ENCODE measurements at places on chromosomes 2 and 18. TPM values are rescaled to one million over a fixed set of nuclear protein-coding genes. Genes with fewer than 3 reads are reported as not detected.

Gene ALPP
- not detected for total RNA-seq

Gene KIAA2012
- not detected for total RNA-seq

Gene CSRNP3
- total RNA-seq, result 2.0 TPM

Gene BBS5
- 5.7 TPM for total RNA-seq

Gene CENPO
- total RNA-seq, result 4.6 TPM

Gene EML6
- total RNA-seq, result 0.17 TPM

Gene TTN
- 0.47 TPM for total RNA-seq

Gene TRIM43
- total RNA-seq, result not detected

Gene RRM2
- total RNA-seq, result 3.2 TPM

Gene TBR1
- total RNA-seq, result not detected

Gene DSC2
- 0.09 TPM for total RNA-seq

Gene LRRTM1
- not detected for total RNA-seq

Gene NEU2
- total RNA-seq, result not detected

Gene KCNG2
- total RNA-seq, result 1.9 TPM

Gene EGR4
- under 0.01 TPM for total RNA-seq

Gene EPB41L3
- 91.1 TPM for total RNA-seq

Gene PDIA6
- total RNA-seq, result 399 TPM

Gene AQP12A
- not detected for total RNA-seq

Gene FSHR
- total RNA-seq, result under 0.01 TPM

Gene LYG2
- not detected for total RNA-seq

Gene FAP
- 46.5 TPM for total RNA-seq

Gene HAAO
- total RNA-seq, result 12.2 TPM

Gene GREB1
- 0.47 TPM for total RNA-seq

Gene PTPRN
- total RNA-seq, result 7.2 TPM
